ENCODE measurements at places on chromosomes 12 and 14. TPM values are rescaled to one million over a fixed set of nuclear protein-coding genes. Genes with fewer than 3 reads are reported as not detected.

The SLC25A21 gene
- 0.37 TPM for total RNA-seq

The PRDM4 gene
- total RNA-seq = 45.4 TPM

GRCh38 chr12:125310461-125310860, 245.2 kb downstream of the AACS start:
- no peak for DNase-seq

- no peak for DNase-seq
Measured at GRCh38 chr14:34172550-34173368, 221.9 kb upstream of the EGLN3 start.

GRCh38 chr12:79645235-79645630, 45.5 kb downstream of the PAWR start:
- DNase-seq = no peak

GRCh38 chr12:3150931-3151835, 74.0 kb downstream of the TSPAN9 start:
- DNase-seq = no peak
